ENCODE measurements at places on chromosomes 5 and 9.

DNA sequence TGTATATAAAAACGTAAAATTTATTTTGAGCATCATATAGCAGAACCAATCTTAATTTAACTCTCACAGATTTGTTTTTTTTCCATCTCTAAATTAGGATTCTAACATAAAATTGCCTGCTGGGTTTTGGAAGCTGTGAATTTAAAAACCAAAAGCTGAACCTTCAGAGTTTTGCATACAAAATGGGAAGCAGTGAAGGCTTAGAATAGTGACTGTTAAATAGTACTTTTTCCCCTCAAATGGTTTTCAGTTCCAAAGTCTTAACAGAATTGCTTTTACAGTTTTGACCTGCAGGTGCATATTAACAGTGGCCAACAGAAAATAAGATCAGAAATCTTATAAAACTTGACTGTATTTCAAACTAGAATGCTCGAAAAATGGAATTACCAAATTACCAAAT lies 55.1 kb upstream of the LVRN start:
- DNase-seq = no peak

DNA sequence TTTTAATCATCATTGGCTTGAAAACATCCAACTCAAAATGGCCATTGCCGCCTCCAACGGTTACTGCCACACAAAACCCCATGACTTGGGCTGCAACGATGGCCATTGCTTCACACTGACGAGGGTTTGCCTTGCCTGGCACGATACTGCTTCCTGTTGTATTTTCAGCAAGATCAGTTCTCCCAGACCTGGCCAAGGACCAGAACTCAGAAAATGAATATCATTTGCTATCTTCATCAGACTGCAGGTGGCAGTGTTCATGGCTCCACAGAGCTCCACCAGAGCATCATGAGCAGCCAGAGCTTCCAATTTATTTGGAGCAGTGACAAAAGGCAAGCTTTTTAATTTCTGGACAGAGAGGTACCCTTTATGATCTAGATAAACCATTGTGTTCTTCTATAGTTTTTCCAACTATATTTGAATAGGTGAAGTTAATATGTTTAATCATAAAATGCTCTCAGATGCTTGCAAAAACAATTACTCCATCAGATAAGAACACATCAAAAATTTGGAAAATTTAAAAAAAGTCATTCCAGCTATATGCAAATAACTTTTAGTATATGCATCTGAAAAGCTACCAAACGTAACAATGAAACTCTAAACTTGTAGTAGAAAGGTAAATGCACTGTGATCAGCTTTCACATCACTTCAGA lies 10.4 kb downstream of the AMACR start:
- DNase-seq = peak; percentile 94

- DNase-seq = no peak
Observed at GRCh38 chr9:19988281-19988680, 199.4 kb upstream of the SLC24A2 start.

GRCh38 chr9:133653638-133654037 lies 17.5 kb downstream of the DBH start:
- no peak for DNase-seq

DNA sequence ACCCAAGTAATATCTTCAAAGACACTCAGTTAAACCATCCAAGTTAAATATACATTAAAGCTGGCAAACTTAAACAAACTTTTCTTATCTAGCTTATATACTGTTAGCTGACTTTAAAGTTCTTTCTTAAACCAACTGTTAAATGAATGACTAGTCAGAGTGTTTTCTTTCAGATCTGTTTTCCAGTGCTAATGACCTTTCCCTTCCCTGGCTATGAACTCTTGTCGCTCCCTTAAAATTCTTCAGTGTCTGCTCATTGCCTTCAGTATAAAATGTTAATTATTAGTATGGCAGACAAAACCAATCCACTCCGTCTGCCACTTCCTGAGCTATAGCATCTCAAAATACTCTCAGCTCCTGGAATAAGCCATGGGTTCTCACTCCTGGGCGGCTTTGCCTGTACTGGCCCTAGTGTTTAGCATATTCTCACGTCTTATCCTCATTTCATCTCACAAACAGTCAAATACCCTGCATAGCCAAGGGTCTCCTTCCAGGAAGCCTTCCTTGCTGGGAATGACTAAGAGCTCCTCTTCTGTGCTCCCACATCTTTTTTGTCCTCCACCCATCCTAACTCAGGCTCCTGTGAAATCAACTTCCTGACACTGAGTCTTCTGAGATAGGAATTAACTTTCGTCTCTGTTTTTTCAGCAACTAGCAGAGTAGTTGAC lies 87.7 kb downstream of the VCAN start:
- no peak for DNase-seq

- no peak for DNase-seq
Observed at GRCh38 chr5:135977375-135977928, 22.7 kb upstream of the LECT2 start.

- no peak for DNase-seq
Observed at GRCh38 chr5:17991775-17992174, 357.5 kb downstream of the TAF11L14 start.

DNA sequence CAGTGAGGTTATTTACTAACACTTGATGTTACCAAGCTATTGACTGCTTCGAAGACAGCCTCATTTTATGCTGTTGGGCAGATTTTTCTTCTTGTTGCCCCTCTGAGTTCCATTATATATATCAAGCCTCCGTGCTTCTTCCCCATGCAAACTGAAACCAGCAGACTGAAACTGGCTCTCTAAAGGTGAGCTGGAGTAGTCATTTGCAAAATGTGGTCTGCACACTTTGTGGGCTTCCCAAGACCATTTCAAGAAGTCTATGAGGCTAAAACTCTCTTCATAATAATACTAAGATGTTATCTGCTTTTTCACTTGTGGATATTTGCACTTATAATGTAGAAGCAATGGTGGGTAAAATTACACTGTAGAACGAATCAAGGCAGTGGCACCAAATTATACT lies 13.9 kb downstream of the SLC36A1 start:
- DNase-seq = no peak

- no peak for DNase-seq
Observed at GRCh38 chr5:83162601-83163000, 85.3 kb downstream of the XRCC4 start.

DNA sequence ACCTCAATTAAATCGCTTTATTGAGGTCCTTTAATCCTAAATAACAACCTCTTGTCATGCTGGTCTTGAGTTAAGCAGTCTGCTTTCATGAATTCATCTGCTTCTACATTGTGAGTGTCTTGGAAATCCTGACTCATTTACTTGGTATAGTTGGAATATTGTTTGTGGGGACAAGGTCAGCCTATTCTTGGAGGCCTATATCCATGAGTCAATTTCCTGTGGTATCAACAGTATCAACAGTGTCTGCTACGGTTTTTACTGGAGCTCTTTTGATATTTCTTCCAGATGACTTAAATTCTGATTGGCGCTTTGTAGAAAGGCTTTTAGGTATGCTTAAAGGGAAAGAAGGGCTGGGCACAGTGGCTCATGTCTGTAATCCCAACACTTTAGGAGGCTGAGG lies 71.2 kb upstream of the PARP8 start:
- DNase-seq = peak; percentile 93

GRCh38 chr5:158305861-158306260 lies 446.9 kb upstream of the CLINT1 start:
- DNase-seq = no peak

GRCh38 chr9:801399-802071 lies 40.0 kb upstream of the DMRT1 start:
- peak; percentile 74 for DNase-seq

GRCh38 chr5:74199005-74199404 lies 441.5 kb downstream of the ENC1 start:
- DNase-seq = peak; percentile 40

GRCh38 chr5:106307265-106307664 lies 1363.5 kb downstream of the EFNA5 start:
- DNase-seq = no peak

DNA sequence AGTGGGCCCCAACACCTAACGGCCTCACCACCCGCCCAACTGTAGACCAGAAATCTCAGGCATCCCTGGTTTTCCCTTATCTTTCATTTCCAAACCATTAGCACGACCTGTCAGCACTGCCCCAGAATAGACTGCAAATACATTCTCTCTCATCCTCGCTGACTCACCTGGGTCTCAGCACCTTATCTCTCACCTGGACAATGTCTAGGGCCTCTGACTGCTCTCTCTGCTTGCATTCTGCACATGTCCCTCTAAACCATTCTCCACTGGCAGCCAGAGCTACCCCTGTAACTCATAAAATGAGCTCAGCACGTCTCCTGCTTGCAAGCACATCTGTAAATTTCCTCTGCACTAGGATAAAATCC lies 12.7 kb downstream of the CKMT2 start:
- no peak for DNase-seq

DNA sequence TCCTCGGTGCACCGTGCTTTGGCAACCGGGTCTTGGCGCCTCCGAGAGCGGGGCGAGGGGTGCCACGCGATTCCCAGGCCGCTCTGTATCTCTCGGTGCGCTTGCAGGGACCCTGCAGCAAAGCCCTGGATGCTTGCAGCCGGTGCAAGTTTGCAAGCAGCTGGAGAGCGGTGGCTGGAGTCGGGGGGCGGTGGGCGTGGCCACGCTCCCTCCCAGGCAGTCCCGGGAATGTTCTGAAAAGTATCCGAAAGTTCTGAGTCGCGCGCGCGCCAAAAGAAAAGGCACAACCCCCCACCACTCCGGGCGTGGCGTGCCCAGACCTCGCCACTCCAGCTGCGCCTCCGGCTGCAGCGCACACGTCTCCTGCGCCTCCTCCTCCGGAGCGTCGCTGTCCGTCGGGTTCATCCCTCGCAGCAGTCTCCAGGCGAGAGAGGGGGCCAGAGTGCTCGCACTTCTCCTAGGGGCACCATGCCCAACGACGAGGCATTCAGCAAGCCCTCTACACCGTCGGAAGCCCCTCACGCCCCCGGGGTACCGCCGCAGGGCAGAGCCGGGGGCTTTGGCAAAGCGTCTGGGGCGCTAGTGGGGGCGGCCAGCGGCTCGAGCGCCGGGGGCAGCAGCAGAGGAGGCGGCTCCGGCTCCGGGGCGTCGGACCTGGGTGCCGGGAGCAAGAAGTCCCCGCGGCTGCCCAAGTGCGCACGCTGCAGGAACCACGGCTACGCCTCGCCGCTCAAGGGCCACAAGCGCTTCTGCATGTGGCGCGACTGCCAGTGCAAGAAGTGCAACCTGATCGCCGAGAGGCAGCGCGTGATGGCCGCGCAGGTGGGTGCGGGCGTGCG lies at the start of gene DMRT1:
Gene DMRT1 (plus strand): TSS at position 327 of the 839 bp plus-strand sequence. CDS start 142 bp downstream, at position 469.
- no peak for DNase-seq

- no peak for DNase-seq
Observed at GRCh38 chr5:120402606-120403005, 61.5 kb upstream of the PRR16 start.

DNA sequence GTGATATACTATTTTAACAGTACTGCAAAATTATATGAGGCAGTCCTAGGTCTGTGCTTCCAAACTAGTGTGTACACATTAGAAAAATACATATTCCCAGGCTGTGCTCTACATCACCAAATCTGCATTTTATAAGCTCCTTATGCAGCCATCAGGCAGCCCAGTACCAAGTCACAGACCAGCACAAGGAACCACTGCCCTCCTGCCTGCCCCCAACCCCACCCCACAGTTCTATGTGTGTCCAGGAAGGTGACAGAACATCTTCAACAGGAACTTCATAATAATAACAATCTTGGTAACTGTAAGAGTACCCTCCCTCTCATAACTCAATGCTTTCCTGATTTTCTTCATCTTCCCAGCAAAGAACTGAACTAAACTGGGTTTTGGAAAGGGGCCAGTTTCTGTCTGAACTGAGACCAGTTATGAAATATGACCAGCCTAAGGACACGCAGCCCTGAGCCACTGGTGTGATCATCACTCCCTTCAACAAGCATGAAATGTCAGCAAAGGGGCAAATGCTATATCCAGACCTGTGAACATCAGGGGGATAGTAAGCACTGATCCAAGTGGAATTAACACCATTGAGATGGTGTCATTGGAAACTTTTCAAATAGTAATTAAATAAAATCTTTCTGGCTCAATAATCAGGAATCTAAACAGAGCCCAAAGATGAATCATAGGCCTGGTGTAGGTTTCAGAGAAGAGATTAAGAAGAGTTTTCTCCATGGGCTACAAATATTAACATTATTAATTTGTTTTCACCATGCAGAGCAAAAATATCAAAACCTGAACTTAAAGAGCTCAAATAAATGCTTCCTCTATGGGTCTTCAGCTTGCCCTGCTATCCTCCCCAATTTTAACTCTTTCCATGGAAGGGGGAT lies 82.1 kb downstream of the DPYSL3 start:
- peak; percentile 78 for DNase-seq

GRCh38 chr5:67092535-67092934 lies 104.1 kb downstream of the CD180 start:
- DNase-seq = peak; percentile 54

GRCh38 chr9:108784998-108785397 lies 70.8 kb downstream of the ACTL7B start:
- DNase-seq = peak; percentile 68

DNA sequence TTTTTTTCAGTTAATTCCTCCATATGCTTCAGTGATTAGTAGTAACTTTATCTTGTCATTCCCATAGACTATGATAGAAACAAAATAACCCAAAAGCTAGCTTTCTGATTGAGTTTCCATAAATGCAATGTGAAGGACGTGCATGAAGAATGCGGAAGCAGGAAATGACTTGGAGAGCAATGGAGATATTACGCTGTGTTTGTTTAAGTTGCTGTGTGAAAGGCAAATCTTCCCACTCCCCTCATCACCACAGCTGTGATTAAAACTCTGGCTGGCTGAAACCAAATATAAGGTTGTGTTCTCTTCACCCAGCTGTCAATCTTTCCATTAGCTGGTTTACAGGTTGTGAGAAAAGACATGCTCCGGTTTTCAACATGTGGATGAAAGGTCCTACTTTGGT lies 83.9 kb downstream of the NR2F1-AS1 start:
- DNase-seq = peak; percentile 7

- DNase-seq = no peak
Observed at GRCh38 chr9:107299437-107299836, 16.4 kb downstream of the RAD23B start.

DNA sequence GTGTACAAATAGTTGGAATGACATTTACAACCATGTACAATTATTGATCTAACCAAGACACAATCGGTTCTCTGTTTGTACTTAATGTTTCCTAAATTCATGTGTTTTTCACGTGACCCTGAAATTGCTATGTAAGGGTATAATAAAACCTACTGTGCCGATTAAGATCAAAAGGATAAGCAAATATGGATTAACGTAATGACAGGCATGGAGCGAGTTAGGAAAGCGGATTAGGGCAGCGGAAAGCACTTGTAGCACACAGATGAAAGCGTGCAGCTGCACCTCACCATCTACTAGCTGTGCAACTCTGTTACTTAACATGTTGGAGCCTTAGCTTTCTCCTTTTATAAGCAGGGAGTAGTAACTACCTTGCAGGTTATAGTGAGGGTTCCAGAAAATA lies 38.3 kb upstream of the ZFYVE16 start:
- no peak for DNase-seq

DNA sequence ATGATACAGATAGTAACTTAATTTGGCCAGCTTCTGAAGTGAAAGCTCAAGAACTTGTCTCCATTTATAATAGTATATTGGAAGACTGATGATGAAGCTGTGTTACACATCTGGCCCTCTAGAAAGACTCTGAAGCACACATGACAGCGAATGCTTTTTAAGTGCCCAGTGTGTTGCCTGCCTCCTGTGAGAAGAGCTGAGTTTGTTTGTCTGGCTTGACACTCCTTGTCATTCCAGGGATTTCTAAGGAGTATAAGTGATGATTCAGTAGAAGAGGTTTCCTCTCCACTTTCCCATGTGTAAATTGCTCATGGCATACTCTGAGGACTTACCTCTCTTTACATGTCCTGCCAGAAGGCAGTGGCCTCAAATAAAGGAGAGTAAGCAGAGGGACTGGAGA lies 30.4 kb upstream of the LRRTM2 start:
- DNase-seq = no peak

GRCh38 chr9:123416176-123416575 lies 60.2 kb downstream of the CRB2 start:
- DNase-seq = no peak

- no peak for DNase-seq
Observed at GRCh38 chr9:101226803-101227202, 158.0 kb downstream of the BAAT start.
